ENCODE measurements at places on chromosomes 13 and 19.

- H3K36me3 ChIP-seq = no peaks in the 10 kb centered on the region
- H3K27ac ChIP-seq = no peak overlapping the region
- H3K27me3 ChIP-seq = peaks cover 98% of the 10 kb centered on the region
- DNase-seq = no peak
- H3K4me1 ChIP-seq = no peaks in the 10 kb centered on the region
Measured at GRCh38 chr19:3274942-3275582, 50.6 kb downstream of the CELF5 start.

DNA sequence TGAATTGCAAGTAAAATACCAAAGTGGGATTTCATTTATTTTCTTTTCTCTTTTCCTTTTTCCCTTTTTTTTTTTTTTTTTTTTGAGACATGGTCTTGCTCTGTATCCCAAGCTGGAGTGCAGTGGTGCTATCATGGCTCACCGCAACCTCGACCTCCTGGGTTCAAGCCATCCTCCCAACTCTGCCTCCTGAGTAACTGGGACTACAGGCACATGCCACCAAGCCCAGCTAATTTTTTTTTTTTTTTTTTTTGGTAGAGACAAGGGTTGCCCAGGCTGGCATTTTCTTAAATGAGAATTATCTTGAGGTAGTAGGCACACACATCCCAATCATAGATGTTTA, 68.5 kb upstream of the GPR183 start:
- DNase-seq = no peak
- H3K27me3 ChIP-seq = no peaks in the 10 kb centered on the region
- no peak overlapping the region for H3K27ac ChIP-seq
- H3K4me3 ChIP-seq = no peak overlapping the region
- no peaks in the 10 kb centered on the region for H3K4me1 ChIP-seq
- H3K36me3 ChIP-seq = no peaks in the 10 kb centered on the region

DNA sequence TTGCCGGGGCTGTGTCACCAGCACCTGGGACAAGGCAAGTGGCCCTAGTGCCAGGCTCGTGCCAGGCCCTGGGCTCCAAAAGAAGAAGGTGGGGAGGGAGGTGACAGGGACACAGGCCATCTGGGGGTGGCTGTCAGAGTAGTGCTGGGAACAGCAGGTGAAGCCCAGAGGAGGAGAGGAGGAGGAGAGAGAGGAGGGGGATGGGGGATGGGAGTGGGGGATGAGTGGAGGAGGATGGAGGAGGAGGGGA, 18.7 kb downstream of the LSM4 start:
- H3K27me3 ChIP-seq = no peaks in the 10 kb centered on the region
- H3K27ac ChIP-seq = peak overlapping the region; percentile 100
- peak overlapping the region; percentile 36 for H3K4me3 ChIP-seq

DNA sequence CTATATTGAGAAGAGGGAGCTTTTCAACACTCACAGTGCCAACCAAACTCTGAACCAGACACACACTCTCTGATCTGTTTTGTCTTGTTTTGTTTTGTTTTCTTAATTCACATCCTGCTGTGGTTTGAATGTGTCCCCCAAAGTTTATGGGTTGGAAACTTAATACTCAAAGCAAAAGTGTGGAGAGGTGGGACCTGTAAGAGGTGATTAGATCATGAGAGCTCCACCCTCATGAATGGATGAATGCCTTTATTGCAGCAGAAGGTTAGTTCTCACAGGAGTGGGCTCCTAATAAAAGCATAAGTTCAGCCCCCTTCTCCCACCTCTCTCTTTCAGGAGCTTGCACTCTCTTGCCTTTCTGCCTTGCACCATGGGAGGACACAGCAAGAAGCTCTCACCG, 957.1 kb downstream of the PCDH9 start:
- H3K27me3 ChIP-seq = no peaks in the 10 kb centered on the region
- DNase-seq = no peak
- H3K36me3 ChIP-seq = no peaks in the 10 kb centered on the region
- no peak overlapping the region for H3K4me3 ChIP-seq
- no peak overlapping the region for H3K27ac ChIP-seq
